Progenitor cell of endocrine pancreas (in vitro differentiated cells): ENCODE measurements at places on chromosomes 6 and 20.

GRCh38 chr6:27297857-27298730 lies 14.0 kb downstream of the POM121L2 start:
- no peak for DNase-seq

DNA sequence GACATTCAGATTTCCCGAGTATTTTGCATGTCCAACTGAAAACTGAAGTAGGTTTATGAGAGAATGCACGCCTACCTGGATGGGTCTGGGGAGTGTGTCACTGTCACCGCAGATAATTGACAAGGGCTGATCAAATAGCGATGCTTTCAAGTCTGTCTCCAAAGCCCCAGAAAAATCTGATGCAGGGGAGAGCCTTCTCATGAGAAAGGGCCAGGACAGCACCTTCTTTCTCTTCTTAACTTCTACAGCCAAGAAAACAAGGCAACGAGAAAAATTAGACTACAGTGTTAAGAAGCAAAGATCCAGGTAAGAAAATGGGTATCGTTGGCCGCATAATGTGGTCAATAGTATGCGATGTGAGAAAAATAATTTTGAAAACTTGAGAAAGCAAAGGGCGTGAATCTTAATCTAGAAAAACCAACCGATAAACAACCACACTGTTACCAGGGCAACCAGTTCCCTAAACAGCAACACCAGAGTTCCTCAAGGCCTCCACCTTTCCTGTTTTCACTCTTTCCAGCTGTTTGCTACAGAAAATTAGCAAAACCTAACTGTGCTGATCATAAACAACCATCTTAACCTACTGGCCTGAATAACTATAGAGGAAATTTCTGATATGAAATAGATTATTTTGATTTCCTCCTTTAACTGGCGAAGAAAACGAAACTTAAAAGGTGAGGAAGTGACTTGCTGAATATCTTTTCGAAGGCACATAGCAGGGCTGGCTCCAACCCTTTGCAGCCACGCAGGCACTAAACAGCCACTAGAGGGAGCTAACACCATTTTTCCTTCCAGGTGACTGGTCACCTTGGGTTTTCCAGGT lies 2.6 kb downstream of the TAGAP start:
- DNase-seq = peak; percentile 56

DNA sequence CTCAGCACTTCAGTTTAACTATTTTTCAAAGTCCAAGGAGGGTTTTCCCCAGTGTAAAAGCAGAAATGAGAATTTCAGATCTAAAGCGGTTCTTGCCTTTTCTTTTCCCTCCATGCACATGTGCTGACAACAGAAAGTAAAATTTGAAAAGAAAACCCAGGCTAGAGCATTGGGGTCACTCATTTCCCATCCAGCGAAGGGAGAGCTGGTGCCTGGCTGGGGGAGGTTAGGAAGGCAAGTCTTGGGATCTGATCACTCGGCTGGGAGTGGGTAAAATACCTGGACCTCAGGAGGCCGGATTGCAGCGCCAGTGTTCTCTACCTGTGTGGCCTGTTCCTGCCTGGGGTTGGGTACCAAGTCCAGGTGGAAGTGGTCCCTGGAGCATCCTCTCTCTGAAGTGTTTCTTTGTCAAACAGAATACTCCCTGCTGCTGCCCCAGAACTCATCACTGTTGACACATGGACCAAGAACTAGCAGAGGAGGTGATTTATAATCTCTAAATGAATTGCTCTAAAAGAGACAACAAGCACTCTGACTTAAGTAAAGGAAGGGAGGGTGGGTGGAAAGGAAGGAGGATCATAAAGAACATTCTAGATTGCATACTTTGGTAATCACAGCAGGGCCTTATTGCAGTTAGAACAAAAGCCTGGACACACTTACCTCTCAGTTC lies 136.0 kb downstream of the MTHFD1L start:
- DNase-seq = no peak

DNA sequence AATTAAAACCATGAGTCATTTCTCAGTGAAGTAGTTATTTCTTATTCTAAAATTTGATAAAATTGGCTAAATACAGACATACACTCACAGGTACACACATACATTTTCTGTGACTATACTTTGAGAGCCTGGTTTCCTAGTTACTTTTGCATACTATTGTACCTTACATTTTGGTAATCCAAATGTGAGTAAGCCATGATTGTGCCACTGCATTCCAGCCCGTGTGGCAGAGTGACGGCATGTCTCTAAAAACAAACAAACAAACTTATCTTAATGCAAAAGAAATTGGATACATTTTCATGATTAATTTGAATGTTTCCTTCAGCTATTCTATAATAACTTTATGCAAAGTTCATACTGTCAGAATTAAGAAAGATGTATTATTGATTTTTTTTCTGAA lies 628.8 kb downstream of the GRIK2 start:
- no peak for DNase-seq

GRCh38 chr20:32563311-32564272 lies 21.5 kb downstream of the NOL4L start:
- DNase-seq = no peak
